ENCODE measurements at places on chromosomes 3 and 15.

DNA sequence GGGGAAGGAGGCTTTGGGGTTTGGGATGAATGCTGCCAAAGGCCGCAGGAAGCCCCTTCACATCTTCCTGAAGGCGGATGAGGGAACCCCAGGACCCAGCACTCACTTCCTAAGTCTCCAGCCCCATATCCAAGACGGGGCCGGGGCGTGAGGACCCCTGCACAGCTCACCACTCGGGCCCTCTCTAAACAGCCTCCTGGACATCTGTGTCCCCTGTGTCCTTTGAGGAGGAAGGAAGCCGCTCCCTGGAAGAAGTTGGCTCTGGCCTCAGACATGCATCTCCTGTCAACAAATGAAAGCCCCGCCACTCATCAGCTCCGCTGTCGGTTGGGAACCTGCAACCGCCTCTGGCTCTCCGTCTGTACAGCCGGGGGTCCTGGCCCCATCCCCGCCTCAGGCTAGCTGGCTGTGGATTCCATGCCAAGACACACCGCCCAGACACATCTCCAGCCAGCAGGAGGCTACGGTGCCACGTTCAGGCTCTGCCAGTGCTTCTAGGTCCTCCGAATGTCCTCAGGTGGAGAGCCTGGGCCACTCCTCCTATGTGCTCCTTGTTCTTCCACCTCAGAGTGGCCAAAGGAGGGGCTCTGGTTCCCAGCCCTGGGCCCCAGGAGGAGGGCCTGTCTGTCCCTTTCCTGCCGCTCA lies 140.0 kb upstream of the MEF2A start:
- DNase-seq: no peak

DNA sequence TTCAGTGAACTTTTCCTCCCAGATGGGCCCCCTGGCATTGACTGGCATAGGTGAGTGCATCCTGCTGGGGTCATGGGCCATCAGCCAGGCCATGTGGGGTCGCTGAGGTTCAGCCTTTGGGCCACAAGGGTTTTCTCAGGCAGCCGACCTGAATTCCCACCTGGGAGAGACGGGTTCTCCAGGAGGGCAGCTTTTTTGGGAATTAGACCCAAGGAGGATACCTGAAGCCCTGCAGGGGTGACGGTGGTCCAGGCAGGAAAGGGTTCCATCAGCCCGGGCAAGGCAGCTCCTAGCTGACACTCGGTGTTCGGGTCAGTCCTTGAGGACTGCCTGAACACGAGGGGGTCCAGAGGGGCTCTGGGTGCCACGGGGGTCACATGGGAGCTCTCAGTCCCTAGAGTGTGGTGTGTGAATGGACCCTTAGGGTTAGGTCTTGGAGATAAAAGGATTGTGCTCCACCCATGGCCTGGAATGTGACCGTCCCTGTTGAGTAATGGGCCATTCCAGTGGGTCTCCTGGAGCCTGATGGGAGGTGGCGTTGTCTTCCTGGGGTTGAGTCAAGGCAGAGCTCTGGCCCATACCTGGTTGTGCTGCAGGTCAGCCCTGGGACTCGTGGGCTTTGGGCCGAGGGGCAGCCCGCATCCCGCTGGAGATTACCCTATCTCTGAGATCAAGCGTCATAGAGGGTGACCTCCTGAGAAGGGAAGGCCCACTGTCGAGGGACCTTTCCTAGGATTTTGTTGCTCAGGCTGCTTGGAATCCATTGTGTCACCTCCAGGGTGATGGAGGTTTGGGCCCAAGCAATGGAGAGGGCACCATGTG lies 192.8 kb downstream of the UBE3A start:
- DNase-seq: peak; percentile 13

- DNase-seq: no peak
Measured at GRCh38 chr3:135125171-135125801, 330.2 kb downstream of the EPHB1 start.

DNA sequence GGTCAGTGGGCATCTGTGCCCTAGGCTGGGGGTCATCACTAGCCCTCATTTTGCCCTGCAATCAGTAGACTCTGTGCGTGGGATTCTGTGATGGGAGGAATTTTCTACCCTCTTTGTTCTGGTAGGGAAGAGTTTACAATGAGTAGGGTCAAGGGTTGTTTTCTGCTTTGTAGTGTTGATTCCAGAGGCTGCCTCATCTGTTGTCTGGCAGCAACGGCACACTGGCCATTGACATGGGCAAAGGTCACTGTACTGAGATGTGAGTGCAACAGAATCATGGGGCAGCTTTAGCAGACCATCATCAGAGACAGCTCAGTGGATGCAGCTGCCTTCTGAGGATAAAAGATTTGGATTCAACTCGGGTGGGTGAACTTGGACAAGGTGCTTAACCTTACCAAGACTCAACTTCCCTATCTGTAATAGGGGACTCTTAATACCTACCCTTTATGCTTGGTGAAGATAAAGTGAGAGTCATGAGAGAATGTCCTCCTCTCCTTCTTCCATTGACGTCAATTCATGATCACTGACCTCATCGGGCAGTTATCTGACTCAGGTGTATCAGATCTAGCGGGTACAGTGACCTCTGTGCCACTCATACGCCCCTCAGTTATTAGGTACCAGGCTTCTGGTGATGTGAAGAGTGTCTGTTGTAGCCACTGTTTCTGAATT lies 127.5 kb downstream of the RPLP1 start:
- no peak for DNase-seq

DNA sequence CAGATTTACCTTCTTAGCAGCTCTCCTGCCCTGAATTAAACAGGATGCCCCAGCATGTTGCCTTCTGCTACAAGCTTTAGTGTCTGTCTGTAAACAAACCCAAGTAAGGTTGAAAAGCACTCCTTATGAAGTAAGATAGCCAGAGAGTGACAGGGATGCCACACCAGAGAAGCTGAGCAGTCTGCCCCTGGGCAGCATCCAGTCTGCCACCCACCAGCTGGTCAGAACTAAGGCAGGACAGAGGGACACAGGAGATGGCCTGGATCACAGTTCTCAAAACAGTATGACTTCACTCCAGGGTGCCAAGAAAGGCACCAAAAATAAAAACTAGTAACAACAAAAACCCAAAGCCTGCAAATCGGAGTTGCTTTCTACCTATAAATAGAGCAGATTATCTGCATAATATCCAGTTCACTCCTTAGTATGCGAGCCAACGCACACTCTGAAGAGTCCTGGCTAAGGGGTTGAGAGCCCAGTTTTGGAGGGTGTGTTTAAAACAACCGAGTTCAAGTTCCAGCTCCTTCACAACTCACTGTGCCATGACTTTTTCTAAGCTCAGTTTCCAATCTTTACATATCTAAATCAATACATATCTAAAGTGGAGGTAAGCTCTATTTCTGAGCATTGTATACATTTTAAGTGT lies 198.9 kb downstream of the KCNMB2 start:
- DNase-seq: no peak
